ENCODE measurements at places on chromosomes 13 and 19.
A peak's percentile ranks its signal among the peaks of the same experiment; 100 is the strongest.

DNA sequence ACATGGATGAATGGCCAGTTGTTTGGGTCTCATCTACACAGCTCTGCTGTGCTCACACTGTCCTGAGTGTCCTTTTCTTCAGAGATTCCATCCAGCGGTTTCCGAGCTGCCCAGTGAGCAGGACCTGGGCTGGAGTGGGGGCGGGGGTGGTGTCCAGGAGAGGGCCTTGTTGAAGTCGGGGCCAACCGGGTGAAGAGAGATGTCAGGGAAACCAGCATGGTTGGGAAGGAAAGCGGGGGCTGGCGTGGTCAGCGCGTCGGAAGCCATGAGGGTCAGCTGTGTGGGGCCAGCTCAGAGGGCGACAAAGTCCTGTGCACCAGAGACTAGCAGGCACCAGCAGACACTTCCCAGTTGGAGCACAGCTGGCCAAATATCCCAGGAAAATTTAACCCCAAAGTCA, 37.8 kb upstream of the SOX1 start:
- no peak for DNase-seq

DNA sequence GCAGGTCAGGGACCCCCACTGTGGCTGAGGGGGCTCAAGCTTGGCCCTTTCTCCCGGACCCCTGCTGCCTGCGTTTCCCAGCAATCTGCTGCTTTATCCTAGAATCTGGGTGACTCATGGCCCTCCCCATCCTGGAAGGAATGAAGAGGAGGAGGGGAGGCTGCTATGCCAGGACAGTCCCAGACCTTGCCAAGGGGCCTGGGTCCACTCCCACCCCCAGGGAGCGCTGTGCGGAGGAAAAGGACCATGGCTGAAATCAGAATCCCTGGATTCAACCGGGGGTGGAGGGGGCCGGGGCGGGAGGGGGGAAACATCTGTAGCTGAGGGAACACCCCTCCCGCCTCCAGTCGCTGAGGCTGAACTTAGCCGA, 20.5 kb downstream of the ZNF114 start:
- DNase-seq = no peak

DNA sequence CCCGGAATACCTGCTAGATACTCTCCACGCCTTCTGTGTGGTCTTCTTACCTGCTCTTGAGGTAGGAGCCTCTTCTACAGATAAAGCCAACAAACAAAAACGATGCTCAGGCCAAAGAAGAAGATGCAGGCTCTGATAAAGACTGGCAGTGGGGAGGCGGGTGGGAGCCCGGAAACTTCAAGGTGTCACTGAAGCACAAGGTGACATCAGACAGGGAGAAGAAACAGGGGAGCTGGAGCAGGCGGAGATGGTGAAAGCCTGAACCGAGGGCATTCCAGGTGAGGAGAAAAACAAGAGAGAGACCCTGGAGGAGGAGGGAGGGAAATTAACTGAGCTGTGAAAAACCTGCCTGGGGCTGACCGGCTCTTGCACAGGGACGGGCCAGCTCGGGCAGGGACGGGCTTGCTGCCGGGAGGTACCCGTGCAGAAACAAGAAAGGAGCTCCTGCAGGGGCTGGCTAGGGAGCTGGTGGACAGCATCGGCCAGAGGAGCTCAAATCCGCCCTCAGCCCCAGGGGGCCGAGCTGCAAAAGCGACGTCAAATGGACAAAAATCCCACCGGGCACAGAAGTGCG, 19.0 kb downstream of the GNG7 start:
- no peak for DNase-seq

DNA sequence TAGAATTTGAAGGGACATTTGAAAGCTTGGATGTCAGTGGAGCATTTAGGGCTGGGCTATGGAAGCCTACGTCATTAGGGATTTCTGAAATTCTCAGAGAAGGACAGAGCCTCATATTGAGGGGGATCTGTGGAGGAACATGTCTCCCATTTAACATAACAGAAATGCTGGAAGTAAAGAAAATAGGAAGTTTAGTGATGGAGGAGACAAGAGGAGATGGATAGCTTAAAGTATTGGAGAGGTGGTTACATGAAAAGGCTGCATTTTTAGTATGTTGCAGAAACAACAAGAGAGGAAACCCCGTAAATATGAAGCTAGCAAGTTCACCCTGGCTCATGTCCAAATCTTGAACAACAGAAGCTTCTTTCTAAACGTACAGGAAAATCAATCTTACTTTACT, 24.4 kb downstream of the LIG4 start:
- DNase-seq = no peak

GRCh38 chr13:97342136-97342535, 91.8 kb upstream of the RAP2A start:
- no peak for DNase-seq

GRCh38 chr13:47287291-47287751, 390.5 kb upstream of the HTR2A start:
- no peak for DNase-seq

DNA sequence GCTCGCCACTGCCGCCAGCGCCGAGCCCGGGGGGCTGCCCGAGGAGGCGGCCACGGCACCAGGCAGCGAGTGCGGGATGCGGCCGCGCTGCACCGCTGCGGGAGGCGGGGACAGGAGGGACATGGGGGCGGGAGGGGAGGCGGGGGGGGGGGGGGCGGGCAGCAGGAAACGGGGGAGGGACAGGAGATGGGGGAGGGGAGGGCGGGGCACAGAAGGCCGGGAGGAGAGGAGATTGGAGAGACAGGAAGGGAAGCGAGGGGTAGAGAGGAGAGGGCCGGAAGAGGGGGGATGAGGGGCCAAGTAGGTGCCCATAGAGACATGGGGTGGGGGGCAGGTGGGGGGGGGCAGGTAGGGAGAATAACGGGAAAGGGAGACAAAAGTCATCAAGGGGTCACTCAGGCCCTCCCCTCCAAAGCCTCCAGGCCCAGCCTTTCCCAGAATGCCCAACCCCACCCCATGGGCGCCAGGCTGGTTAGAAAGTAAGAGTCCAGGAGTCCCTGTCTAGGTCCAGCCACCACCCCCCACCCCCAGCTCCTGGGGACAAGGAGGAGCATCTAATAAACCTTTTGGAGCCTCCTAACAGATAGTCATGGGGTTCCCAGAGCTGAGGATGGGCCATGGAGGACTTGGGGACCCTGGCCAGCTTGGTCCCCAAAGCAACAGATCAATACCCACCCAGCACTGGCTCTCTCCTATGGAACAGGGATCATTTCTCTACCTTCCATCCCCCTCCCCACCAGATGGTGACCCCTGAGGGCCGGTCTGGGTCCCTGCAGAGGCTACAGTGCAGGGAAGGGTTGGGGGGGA, 9.5 kb downstream of the NR2F6 start:
- DNase-seq = no peak

- peak; percentile 69 for DNase-seq
Measured at GRCh38 chr19:41753936-41754529, 1.3 kb upstream of the CEACAM6 start.

- no peak for DNase-seq
Measured at GRCh38 chr19:10321417-10321797, 5.6 kb upstream of the FDX2 start.

- no peak for DNase-seq
Measured at GRCh38 chr19:1412995-1413800, 5.8 kb downstream of the DAZAP1 start.

- no peak for DNase-seq
Measured at GRCh38 chr13:109783815-109784589, 2.4 kb downstream of the IRS2 start.

GRCh38 chr19:7247155-7247554, 47.1 kb downstream of the INSR start:
- DNase-seq = no peak

GRCh38 chr13:94173312-94173854, 306.1 kb downstream of the DCT start:
- DNase-seq = no peak

DNA sequence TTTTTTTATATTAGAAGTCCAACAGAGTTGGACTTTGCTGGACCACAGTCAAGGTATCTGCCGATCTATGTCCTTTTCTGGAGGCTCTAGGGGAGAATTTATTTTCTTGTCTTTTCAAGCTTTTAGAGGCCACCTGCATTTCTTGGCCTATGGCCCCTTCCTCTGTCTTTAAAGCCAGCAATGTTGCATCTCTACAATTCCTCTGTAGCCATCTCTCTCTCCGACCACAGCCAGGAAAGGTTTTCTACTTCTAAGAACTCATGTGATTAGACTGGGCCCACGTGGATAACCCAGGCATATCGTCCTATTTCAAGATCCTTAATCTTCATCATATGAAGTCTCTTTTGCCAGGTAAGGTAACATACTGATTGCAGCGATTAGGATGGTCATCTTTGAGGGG, 43.5 kb upstream of the RGCC start:
- DNase-seq = no peak

DNA sequence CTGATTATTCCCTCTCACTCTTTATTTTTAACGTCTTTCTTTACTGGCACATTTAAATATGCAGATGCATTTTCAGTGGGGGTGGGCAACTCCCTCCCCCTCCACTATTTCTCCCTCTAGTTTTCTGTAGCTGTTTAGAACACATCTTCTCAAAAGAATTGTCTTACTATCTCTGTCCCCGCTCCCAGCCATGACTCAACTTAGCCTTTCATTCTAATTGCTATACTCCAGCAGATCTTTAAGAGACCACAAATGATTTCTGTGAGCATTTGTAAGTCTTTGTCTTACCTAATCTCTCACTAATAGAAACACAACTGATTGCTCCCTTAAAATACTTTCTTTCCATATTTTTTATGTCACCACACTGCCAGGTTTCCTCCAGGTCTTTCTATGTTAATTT, 350.9 kb downstream of the SPRY2 start:
- no peak for DNase-seq

- DNase-seq = no peak
Measured at GRCh38 chr19:2170987-2171348, 7.2 kb downstream of the DOT1L start.

GRCh38 chr13:52848455-52849195, at the start of gene PCDH8:
TSS of gene PCDH8 (minus strand) at chr13:52848640. CDS start at chr13:52848436, 204 bp downstream.
- DNase-seq = no peak

GRCh38 chr19:42253245-42254088, 1.5 kb downstream of the ERF start:
- no peak for DNase-seq

DNA sequence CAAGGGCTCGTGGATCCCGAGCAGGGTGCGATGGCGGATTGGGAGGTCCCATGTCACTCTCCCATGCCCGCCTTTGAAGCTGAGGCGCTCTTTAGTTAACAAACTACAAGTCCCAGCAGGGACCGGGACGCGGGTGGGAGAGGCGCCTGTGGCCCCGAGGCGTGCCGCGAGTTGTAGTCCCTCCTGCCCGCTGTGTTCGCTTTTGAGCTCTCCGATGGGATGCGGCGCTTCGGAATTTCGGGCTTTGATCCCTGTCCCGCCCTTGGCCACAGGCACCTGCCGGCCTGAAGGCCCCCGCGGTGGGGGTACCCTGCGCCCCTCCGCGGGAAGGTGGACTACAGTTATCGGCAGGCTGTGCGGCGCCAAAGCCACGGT, 11.0 kb downstream of the CYTH2 start:
- peak; percentile 15 for DNase-seq

- no peak for DNase-seq
Measured at GRCh38 chr13:28942906-28943305, 122.8 kb downstream of the MTUS2 start.

- no peak for DNase-seq
Measured at GRCh38 chr19:10861103-10861651, 10.2 kb upstream of the CARM1 start.

DNA sequence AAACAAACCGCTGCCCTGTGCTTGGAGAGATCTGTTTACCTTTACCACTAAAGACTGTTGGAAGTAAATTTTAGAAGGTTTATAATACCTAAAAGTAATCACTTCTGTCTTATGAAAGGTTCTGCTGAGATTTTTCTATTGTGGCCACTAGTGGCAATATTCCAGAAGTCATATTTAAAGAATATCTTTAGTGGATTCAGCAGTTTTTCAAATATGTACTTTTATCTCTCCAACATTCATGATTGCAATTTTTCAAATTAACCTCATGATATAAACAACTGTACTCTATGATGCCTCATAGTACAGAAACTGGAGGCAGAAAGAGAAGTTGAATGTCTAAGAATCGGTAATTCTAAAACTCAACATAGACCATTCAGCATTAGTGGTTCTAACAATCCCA, 53.2 kb upstream of the USPL1 start:
- DNase-seq = no peak

GRCh38 chr13:48806522-48806921, 152.8 kb downstream of the CYSLTR2 start:
- DNase-seq = no peak

DNA sequence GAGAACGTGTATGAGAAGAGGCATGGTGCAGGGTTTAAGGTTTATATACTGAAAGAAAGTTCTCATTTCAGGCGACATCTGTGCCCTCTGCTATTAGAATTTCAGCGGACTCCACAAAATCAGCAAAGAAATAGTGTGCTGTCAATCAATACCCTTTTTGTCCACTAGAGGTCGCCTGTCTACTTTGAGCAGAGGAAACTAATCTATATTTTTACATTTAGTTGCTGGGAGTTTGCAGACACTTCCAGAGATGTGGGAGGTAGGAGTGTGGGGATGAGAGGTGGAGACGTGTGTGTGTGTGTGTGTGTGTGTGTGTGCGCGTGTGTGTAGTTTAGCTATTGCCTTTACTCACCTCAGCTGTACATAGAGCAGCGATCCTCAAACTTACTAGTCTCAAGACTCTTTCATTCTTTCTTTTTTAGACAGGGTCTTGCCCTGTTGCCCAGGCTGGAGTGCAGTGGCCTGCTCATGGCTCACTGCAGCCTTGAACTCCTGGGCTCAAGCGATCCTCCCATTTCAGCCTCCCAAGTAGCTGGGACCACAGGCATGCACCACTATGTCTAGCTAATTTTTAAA, 9.7 kb downstream of the INAFM1 start:
- peak; percentile 78 for DNase-seq

DNA sequence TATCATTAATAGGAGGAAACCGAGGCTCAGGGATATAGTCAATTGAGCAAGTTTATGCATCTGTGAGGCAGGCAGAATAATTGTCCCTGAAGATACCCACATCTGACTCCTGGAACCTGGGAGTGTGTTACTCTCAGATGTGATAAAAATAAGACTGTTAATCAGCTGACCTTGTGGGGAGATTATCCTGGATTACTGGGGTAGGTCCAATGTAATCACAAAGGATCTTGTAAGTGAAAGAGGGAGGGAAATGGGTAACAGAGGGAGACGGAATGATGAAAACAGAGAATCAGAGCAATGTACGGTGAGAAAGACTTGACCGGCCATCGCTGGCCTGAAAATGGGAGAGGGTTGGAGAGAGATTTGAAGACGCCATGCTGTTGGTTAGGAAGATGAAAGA, 3.2 kb upstream of the EDDM13 start:
- DNase-seq = no peak

Data from CD8-positive, alpha-beta T cell (primary cell).